ENCODE measurements at places on chromosomes 7 and 10.

DNA sequence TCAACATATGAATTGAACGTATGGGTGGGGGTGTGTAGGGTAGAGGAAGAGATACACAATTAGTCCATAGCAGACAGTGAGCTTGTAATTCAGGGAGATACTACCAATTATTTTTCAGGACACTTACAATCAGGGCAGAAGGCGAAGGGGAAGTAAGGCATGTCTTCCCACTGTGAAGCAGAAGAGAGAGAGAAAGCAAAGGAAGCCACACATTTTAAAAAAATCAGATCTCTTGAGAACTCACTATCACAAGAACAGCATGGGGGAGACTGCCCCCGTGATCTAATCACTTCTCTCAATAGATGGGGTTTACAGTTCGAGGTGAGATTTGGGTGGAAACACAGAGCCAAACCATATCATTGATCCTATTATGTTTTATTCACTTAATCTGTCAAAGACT is 116.4 kb upstream of the RPA3 start:
- no peak for DNase-seq

DNA sequence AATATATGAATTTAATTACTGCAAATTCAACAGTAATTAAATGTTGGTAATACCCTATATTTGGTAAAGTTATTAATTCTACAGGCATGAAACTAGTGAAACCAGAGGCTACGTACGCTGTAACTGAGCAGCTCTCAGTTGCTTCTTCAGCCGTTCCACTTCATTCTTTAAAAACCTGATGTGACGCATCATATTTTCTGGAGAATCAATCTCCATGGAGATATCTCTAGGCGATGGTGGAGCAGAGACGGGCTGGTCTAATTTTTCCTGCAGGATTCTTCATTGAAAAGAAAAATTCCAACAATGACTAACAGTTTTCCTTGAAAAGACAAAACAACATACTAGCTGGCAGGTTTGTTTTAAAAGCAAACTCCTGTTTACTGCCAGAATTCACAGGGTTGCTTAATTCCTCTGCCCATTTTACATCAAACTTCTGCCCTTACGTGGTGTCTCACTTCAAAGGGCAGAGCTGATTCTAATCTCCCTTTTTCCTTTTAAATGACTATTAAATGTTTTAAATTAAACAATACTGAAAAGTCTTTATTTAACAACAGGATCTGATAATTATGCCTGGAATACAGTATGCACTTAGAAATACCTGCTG is 59.4 kb upstream of the MRLN start:
- DNase-seq: no peak

DNA sequence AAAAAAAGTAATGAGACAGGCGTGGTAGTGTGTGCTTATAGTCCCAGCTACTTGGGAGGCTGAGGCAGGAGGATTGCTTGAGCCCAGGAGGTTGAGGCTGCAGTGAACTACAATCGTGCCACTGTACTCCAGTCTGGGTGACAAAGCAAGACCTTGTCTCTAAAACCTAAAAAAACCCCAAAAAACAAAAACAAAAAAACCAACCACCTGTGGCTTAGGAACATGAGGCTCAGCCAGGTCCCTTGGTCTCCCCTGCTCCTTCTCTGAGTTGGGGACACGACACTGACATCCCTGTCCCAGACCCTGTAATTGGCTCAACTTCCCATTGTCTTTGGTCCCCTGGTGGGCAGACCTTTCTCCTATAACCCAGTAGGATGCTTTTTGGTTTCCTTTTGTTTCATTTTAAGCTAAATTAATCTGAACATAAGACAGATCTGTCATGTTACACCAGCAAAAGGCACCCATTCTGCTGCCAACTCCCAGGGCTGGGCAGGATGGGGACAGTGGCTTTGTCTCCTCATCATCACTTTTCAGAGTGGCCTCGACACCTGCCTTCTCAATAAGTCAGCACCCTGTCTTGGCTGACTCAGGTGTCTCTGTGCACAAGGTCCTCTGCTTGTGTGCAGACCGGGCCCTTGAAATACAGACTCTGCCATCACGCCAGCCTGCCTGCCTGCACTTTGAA is 74.4 kb downstream of the MYL10 start:
- no peak for DNase-seq

- DNase-seq: no peak
These were observed 270.0 kb upstream of the PPP2R2D start for GRCh38 chr10:131630772-131631258.

DNA sequence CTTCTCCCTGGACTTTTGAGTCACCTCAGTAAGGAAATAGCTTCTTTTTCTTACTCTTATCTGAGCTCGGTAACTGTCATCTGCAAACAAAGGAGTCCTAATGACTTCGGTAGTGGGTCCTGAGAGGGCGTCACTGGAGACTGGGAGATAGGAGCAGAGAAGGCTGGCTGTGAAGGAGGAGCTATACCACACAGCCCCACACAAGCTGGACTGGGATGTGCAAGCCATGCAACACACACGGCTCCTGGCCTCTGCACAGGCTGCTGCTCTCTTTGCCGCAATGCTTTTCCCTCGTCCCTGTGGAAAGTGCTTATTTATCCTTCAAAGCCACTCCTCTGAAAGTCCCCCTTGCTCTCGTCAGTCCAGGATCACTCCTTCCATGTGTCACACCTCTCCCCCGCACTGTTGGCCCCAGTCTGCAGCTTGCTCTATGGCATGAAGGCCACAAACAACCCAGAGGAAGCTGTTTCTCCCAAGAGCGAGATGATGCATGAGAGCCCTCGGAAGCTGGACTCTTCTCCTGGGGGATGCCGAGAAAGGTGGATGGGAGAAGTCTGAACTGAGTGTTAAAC is 14.9 kb downstream of the TMEM273 start:
- DNase-seq: no peak

GRCh38 chr7:17329440-17329839 is 31.0 kb downstream of the AHR start:
- no peak for DNase-seq

GRCh38 chr10:63430091-63430998 is 35.4 kb downstream of the JMJD1C start:
- DNase-seq: no peak

- DNase-seq: no peak
These were observed 235.1 kb upstream of the MEOX2 start for GRCh38 chr7:15921576-15921975.

- DNase-seq: no peak
These were observed 5.7 kb downstream of the MNX1 start for GRCh38 chr7:157004521-157005455.

GRCh38 chr7:72391821-72392377 is 20.2 kb downstream of the CALN1 start:
- DNase-seq: no peak

DNA sequence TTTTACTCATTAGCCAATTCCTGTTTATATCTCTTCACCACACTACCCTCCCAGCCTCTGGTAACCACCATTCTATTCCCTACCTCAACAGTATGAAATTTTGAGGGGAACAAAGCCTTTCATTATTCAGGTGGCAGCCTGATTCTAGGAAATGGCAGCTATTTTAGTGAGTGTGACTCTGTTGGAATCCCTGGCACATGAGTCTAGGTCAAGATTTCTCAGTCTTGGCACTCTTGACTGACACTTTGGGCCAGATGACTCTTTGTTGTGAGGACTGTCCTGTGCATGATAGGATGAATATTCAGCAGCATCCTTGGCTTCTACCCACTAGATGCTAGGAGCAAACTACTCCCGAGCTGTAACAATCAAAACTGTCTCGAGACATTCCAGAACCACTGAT is 322.8 kb upstream of the PHYHIPL start:
- DNase-seq: no peak

DNA sequence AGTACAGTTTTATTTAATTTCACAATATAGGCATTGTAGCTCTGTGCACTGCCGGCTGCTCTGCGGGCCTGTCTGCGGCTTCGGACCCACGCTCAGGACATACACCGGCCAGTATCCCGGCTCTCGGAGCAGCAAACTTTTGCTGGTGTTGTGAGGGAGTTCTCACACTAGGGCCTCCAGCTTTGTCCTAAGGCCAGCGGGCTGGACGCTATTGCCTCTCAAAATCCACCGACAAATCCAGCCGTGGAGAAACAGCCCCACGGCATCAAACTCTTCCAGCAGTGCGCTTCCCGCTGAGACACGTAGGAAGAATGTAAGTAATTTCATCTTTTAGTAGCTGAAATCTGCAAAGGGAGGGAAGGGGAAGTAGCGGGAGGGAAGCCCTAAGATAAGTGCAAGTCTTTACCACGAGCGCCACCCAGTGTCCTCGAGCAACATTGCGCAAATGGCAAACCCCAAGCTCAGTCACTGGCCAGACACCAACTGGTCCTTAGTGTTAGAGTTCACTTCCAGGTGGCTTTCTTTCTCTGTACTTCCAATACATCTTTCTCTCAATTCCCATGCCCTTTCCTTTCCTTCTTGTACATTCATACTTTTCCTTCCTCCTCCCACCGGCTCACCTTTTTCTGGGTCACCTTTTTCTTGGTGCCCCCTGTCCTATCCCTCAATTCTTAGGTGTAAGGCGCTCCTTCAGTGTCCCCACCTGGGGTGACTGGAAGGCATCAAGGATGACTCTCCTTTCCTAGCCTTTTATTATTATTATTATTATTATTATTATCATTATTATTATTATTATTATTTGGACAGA is 3.0 kb upstream of the DLX5 start:
- peak; percentile 43 for DNase-seq

DNA sequence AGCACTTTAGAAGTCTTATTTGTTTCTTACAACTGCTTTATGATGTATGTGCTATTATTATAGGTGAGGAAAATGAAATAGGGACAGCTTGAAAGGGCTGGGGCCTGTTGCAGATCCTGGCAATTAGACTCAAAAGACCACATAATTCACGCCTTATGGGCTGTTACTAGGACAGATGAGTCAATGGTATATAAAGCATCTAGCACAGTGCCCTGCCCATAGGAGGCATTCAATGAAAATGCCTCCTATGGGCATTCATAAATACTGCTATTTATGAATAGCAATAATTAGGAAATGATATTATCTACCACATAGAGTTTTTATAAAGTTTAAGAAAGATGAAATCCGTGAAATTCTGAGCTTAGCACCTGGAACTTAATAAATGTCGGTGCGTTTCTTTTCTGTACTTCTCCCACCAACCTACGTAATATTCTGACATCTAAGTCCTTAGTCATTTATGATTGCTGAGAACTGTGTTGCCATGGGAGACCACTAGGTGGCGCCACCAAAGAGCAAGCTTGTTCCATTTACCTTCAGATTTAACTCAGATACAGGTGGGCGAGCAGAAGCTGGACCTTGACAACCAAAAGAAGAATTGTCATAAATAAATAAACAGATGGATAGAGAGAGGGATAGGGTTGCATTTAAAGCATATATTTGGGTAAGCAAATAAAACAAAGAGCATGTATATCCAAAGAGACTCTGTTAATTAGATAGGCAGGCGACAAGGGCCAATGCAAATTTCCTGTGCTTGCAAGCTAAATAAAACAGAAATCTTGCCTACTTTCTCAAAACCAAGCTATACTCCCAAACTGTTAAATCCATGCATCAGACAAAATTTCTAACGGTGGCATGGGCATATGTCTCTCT is 699.9 kb downstream of the INHBA start:
- DNase-seq: peak; percentile 15

- DNase-seq: no peak
These were observed 292.5 kb downstream of the TCERG1L start for GRCh38 chr10:131018886-131019500.

DNA sequence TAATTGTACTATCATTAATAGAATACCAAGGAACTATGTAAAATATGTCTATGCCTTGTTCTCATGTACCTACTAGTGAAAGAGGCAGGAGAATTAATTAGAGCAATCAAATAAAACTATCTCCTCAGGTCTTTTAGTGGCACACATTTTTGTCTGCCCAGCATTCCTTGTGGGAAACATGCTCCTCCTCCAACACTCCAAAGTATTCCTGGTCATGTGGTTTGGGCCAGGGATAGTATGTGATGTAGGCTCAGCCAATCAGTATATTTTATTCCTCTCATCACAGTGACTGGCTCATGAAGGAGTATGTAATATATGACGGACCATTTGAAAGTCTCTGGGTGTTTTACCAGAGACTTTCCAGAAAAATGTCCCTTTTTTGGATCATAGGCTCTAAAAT is 16.7 kb upstream of the SYPL1 start:
- DNase-seq: no peak

DNA sequence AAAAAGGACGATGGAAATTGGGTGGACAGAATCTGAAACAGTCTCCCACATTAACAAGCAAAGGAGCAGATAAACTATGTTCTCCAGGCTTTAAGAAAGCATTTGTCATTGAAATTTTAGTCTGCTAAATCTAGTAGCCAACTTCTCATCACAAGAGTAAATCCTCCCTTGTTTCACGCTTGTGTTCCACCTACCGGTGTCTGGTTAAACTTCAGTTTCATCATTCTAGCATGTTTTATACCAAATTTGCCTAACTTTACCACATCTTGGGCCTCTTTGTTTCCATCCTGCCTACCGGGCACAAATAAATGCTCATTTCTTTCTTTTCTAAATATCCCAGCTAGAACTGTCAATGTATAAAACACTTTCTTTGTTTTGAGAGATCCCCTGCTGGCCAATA is 5.8 kb downstream of the LIPA start:
- DNase-seq: no peak

DNA sequence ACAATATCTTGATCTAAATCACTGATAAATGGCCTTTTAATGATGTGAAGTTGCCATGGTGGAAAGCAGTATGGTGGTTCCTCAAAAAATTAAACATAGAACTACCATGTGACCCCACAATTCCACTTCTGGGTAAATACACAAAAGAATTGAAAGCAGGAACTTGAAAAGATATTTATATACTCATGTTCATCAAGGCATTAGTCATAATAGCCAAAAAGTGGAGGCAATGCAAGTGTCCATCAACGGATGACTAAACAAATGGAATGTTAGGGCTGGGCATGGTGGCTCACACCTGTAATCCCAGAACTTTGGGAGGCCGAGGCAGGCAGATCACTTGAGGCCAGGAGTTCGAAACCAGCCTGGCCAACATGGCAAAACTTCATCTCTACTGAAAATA is 2.0 kb upstream of the DNAJC12 start:
- no peak for DNase-seq

DNA sequence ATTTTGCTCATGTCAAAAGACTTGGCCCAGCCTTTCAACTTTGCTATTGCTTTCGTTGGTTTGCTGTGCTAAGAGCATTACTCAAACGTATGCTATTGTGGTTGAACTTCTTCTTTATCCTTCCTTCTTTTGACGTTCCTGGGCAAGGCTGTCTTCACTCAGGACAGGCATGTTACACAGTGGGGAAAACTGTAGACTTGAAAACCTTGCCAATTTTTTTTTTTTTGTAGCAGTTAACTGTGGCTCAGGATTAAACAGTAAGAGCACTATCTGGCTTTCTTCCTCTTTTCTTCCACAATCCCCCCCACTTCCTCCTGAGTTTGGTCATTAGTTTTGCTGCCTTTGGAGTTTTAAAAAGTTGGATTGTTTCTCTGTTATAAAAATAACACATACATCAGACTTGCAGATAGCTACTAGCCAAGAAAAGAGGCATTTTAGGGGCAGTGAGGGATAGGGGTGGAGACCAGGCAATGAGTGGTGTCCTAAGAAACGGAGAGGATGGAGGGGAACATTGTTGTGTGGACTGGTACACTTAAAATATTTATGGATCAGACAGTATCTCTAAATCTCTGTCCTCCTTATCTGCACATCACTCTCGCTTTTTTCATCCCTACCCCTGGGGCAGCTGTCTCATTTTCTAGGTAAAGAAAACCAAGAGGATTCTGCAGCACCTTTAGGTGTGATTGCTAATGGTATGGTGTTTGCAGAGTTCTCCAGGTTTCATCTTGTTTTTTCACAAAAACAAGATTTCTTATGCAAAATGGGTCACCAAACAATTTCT is 181.7 kb downstream of the LRMDA start:
- no peak for DNase-seq

- no peak for DNase-seq
These were observed 58.0 kb upstream of the PNLIP start for GRCh38 chr10:116487522-116488430.

- DNase-seq: no peak
These were observed 34.7 kb downstream of the ALOX5 start for GRCh38 chr10:45408421-45409319.

Data from CMK (cell line).